Cerebellar nuclear complex (tissue), 1 donor: ENCODE measurements at places on chromosomes 6 and 20.

DNA sequence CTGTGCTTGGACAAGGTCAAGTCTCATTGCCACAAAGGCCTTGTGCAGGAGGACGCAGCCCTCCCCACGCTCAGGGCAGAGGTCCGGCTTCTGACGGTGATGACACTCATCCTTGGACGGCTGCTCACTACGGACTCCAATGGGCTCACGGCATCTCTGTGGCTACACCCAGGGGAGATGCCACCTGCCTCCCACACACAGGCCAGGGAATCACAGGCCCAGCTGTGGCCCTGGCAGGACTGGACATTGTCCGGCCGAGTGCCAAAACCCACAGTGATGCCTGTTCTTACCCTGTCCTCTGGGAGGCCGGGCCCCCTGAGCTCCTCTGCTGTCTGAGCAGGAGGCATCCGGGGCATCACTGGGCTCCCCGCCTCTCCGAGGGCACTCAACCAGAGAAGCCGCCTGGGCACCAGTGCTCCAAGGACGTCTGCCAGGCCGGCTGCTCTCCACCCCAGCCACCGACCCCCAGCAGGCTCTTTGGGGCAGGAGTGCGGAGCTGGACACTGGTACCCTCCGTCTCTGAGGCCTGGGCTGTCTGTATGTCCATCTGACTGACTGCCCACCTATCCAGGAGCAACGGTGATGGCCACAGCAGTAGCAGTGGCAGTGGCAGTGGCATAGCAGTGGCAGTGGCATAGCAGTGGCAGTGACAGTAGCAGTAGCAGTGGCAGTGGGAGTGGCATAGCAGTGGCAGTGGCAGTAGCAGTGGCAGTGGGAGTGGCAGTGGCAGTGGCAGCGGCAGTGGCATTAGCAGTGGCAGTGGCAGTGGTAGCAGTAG is 1.9 kb downstream of the RBBP8NL start:
- DNase-seq: no peak

DNA sequence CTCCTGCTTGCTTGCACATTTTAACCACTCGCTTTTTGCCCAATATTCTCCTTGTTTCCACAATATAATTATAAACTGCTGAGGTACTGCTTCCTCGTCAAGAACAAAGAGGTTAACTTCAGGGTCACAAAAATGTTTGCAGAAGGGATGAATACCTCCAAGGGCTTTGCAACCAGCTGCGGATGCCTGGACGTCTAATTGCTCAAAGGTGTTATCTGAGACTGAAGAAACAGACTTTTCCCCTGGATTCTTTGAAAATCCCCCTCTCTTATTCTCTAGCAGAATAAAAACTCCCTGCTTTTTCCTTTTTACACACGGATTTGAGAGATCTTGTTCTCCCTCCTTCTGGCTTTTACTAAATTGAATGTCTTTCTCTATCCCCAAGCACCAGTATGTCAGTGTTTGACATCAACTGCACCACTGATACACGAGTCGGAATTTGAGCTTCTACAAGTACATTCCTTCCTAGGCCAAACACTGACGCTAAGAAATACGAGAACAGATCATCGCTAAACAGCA is 336 bp upstream of the SMPDL3A start:
- no peak for DNase-seq

DNA sequence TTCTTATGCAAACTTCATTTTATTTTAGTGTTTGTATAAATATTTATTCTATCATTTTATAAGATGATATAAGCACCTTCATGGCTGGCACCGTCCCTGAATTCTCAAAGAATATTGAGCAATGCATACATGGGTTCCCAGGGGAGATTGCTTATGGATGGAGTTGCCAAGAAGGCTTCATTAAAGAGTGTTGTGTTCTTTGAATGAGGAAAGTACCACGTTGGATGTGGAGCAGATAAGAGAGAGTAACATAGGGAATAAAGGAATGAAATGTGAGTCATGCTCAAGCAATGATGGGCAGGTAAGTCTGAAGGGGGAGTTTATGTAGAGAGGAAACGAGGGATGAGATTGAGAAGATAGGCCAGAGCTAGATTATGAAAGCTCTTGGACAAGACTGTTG is 10.3 kb downstream of the DSE start:
- no peak for DNase-seq

DNA sequence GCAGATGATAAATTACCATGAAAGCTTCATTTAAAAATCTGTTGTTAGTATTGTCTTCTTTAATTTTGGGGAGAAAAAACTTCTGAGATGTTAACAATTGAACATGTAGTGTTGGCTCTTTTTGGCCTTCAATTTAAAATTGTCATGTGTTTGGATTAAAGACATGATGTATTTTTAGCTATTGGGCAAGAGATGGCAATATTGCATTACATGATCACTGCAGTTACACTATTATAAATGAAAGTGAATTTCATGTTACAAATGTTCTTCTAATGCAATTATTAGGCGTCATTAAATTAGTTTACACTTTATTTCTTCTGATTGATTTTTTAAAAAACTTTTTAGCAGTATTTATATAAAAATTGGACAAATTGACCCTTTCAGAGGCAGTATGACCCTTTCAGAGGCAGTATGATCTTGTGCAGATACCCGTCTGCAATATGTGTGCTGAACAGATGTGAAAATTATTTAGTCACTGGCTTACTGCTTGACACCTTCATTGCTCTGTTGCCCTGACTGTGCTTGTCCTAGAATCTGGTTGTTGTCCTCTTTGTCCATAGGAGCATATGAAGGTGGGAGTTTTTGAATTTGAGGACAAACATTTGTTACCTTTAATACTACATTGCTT is 25.8 kb downstream of the CDKAL1 start:
- DNase-seq: no peak
